ENCODE measurements at places on chromosomes 2 and 18.
A peak's percentile ranks its signal among the peaks of the same experiment; 100 is the strongest.

GRCh38 chr2:96891591-96892333 lies 21.9 kb upstream of the SEMA4C start:
- DNase-seq = peak; percentile 31

DNA sequence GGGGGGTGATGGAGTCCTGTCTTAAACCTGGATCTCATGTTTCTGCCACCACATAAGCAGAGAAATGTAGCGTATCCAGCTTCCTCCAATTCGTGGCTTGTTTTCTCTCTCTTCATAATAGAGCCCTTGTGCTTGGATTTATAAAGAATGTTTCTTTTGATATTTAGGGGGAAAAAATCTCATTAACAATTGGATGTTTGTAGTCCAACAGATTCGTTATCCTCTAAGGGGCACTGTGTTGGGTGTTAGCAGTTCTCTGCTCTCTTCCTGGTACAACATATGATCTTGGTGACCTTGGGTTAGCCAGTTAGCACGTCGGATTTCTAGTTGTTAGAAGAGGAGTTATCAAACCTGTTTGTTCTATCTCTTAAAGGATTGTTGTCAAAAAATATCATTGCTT lies 127.8 kb downstream of the FMNL2 start:
- DNase-seq = no peak

DNA sequence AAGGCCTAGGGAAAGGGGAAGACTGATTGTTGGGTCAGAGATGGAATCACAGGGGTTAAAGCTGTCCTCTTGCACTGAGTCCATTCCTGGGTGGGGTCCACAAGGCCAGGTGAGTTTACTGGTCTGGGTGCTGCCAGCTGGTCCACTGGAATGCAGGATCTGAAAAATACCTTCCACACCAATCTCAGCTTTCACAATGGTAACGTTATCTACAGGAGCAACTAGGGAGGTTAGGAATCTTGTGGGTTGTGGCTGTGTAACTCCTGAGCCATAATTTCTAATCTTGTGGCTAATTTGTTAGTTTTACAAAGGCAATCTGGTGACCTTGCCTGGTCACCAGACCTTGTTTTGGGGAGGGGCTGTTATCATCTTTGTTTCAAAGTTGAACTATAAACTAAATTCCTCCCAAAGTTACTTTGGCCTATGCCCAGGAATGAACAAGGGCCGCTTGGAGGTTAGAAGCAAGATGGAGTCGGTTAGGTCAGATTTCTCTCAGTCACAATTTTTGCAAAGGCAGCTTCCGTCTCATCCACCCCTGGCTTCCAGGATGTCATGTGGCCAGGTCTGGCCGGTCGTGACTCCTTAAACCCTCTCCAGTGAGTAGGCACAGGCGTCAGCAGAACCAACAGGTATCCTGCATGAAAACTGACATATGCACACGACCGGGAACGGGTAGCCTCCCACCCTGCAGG lies 123.3 kb upstream of the SH3BP4 start:
- DNase-seq = no peak

DNA sequence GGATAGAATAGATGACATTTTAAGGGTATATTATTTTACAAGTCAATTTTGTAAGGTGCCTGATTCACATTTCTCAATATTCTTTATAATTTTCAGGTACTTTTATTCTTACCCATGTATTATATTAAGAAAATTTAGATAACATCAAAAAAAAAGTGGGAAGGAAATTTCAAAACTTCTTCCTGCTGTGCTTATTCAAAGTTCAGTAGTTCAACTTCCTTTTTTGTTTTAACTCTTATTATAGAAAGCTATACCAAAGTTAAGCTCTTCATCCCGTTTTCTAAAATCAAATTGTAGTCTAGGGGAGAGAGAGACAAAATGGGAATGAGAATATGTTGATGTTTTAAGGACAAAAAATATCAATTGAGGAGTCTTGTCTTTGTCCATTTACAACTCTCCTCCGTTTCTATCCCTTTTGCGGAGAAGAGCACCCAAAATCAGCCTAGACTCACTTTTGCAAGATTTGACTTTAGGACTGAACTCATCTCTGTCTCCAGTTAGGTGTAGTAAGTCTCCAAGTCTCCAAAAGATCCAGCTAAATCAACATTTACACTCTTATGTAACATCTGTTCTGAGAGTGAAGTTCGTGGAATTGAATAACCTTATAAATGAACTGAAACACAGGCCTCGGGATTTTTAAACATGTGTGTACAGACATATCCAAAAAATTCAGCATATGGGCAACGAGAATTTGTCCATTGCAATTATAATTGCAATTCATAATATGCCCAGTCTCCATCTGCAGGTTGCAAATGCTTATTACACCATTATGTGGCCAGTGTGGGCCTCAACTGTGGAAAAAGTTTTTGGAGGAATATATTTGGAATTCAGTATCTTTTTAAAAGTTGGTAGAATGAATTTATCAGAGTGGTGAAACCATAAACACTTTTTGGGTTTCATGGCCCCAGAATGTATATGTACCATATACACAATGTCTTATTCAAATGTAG lies 23.9 kb downstream of the FAM124B start:
- DNase-seq = no peak

GRCh38 chr2:215479121-215479520 lies 43.3 kb upstream of the FN1 start:
- no peak for DNase-seq

DNA sequence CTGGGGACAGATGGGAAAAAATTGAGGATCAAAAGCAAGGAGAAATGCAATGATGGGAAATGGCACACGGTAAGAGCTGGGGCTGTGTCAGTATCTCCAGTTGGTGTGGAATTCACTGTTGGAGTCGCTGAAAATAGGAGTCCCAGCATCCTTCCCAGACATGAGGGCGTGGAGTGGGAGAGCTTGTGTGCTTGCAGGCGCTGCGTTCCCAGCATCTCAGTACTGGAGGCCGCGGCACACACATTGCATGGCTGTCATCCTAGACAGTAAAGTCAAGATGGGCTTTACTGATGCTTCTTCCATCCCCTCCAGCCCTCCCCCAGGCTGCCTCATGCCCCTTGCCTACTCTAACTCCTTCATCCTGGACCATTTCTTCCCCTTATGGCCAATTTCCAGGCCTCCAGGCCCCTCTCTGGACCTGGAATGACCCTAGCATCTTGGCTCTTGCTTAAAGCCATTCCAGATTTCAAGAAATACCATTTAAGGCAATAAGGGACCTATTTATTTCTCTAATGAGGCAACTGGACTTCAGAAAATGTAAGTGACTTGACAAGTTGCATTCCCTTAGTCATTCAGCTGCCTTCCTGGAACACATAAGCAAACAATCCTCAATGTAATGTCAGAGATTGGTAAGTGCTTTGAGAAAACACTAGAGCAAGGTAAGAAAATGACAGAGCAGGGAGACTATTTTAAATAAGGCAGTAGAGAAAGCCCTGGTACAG lies 70.5 kb upstream of the TTC39C start:
- DNase-seq = peak; percentile 59

GRCh38 chr2:85724731-85725181 lies 29.0 kb upstream of the ATOH8 start:
- no peak for DNase-seq

All from astrocyte of the spinal cord (primary cell).